ENCODE measurements at places on chromosomes 7 and 10.

DNA sequence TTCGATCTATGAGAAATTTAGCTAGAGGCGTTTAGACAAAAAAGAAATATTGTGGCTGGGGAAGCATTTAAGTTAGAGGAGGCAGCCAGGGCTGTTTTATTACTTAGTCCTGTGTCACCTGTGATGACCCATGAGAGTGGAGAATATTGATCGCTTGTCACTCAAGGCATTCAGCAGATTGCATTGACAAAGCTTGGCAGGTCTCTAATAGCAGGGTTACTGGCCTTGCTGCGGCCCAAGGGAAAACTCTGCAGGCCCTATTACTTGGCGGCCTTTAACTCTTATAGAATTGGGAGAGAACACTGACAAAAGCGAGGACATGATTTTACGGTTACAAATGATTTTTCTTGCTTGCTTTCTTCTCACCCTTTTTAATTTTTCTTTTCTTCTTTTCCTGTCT lies 473.5 kb downstream of the AUTS2 start:
- DNase-seq = no peak

- DNase-seq = no peak
Measured at GRCh38 chr7:55234408-55234807, 130.7 kb upstream of the LANCL2 start.

DNA sequence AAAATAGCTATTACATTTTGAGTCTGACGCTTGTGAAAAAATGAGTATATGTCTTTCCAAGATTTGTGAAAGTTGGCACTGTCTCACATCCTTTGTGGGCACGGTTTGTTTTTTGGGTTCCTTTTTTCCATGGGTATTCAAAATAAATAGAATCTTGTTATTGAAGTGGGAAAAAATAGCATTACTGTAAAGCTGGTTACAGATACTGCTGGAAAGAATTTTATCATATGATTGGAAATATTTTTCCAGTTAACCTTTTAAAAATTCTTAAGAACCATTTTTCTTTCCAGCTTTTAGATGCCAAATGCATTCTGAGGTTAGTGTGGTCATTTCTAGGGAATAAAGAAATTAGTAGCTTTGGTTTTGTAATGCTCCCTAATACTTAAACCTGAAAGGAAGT lies 11.4 kb downstream of the NET1 start:
- no peak for DNase-seq

DNA sequence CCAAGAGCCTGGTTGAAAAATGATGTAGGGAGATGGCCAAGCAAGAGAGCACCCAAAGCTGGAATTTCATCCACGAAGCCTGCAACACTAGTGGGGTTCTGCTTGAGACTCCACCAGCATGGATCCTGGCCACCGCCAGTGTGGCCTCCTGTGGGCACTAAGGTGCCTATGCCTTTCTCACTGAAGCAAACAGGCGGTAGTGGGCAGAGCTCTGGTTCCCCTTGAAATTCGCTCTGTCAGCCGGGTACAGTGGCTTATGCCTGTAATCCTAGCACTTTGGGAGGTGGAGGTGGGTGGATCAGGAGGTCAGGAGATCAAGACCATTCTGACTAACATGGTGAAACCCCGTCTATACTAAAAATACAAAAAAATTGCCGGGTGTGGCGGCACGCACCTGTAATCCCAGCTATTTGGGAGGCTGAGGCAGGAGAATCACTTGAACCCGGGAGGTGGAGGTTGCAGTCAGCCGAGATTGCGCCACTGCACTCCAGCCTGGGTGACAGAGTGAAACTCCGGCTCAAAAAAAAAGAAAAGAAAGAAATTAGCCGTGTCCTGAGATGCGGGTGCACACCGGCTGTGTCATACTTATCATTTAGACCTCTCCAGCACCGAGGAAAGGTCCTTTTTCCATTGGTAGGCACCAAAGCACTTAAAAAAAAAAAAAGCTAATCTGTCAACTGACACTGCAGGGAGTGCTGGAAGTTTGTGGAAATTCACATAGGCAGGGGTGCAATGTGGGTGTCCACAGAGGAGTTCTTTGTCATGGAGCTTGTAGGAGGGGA lies 28.3 kb downstream of the CCM2 start:
- peak; percentile 29 for DNase-seq

DNA sequence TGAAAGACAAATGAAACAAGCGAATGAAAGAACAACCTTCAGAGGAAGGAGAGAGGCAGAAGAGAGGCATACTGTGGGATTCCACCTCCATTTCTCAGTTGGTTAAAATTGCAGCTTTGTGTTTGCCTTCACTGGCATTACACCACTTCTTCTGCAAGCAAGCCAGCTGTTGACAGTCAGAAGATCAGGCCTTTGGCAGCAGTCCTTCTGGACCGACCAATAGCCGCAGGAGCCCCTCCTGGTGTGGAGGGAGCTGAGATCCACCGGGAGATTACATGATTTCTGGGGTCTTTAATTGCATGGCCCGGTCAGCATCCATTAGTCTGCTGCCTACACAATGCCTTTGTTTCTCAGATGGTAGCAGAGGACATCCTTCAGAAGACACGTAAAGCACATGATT lies 206.7 kb downstream of the ADAM12 start:
- no peak for DNase-seq

- no peak for DNase-seq
Measured at GRCh38 chr7:110564246-110564645, 526.7 kb upstream of the LRRN3 start.

GRCh38 chr10:129960481-129961156 lies 3.5 kb downstream of the EBF3 start:
- no peak for DNase-seq

DNA sequence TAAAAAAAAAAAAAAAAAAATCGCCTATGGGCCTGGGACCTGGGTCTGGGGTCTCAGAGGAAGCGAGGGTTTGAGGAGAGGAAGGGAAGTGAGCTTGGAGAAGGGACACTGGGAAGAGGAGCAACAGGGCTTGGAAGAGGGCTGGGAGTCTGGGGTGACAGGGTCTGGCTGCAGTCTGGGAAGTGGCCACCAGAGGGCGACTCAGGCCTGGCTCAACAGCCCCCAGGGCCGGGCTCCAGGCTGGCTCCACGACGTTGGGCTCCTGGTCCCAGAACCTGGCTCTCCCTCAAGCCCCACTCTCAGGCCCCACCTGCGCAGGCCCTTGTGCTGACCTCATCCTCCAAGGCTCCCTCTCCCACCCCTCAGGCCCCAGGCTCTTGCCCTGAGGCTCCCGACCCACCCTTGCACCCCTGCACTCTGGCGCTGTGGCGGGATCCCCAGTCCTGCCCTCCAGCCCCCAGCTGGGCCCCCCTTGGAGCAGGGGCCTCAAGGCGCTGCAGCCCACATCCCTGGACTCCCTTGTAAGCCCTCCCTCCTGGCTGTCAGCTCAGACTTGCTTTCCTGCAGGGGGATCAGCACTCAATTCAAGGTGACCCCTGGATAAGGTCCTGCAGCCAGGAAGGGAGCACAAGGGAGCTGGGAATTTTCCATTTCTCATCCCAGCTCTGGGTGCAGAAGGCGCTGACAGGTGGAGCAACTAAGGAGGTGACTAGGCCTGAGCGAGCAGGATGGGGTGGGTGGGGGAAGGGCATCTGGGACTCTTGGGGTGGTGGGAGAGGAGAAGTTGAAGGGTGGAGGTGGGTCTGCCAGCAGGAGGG lies 5.4 kb upstream of the SPACDR start:
- DNase-seq = peak; percentile 73

DNA sequence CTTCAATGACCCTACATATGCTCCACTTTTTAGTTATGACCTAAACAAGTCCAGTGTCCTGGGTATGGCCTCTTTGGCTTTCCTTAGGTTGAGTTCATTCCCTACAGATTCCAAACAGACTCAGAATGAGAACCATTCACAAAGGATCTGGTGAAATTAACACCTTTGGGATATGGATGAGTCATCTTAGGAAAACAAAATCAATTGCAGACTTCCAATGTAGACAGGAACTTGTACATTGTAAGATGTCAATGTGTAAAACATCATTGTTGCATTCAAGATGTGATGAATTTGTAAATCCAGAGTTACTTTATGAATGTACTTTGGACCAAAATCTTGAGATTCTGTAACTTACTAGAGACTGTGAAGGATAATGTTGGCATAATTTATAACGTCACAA lies 43.4 kb upstream of the HECTD2 start:
- DNase-seq = no peak

- no peak for DNase-seq
Measured at GRCh38 chr10:129140921-129141885, 325.8 kb upstream of the MGMT start.

DNA sequence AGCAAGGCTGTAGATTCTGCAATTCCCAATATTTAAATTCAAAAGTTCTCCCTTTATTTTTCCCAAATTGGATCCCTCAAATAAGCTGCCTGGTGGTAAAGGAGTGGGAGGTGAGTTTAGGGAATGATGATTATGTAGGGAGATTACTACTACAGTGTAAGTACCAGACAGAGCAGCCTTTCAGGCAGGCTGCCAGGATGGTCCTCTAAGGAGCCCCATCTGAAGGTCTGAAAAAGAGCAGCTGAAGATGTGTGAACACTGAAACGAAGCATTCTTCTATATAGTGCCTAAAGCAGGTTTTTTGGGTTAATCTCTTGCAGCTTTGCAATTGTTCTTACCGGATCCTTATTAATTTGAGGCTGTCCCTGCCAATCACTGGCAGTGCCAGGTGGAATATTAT lies 84.7 kb downstream of the CREB5 start:
- no peak for DNase-seq

- DNase-seq = no peak
Measured at GRCh38 chr7:13024121-13024674, 336.8 kb downstream of the ARL4A start.

DNA sequence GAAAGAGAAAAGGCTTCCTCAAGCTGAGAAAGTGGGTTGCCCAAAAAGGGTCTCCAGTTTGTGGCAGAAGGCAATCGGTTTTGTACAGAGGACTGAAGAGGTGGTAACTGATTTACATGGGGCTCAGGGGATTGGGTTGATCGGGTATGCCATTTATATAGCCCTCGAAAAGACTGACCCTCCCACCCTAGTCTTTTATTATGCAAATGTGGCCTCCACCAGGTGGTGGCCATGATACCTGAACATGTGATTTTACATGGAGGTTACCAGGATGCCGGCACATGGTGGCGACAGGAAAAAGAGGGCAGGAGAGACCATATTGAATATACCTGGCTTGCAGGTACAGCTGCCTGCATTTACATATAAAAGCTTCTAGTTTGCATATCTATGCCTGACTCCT lies 36.7 kb downstream of the ATE1 start:
- DNase-seq = no peak

- DNase-seq = peak; percentile 70
Measured at GRCh38 chr7:151117565-151117964, 31.3 kb downstream of the AGAP3 start.
